Vagina (tissue), 2 donors: ENCODE measurements at places on chromosomes 5 and 9. TPM values are rescaled to one million over a fixed set of nuclear protein-coding genes. Genes with fewer than 3 reads are reported as not detected.

GRCh38 chr5:45622365-45622764, 73.8 kb downstream of the HCN1 start:
- no peaks in the 10 kb centered on the region for H3K27me3 ChIP-seq
- no peak overlapping the region for H3K4me3 ChIP-seq
- no peaks in the 10 kb centered on the region for H3K36me3 ChIP-seq
- DNase-seq = no peak

- H3K27me3 ChIP-seq = no peaks in the 10 kb centered on the region
- H3K27ac ChIP-seq = no peak overlapping the region
- DNase-seq = no peak
- no peak overlapping the region for H3K4me3 ChIP-seq
- no peaks in the 10 kb centered on the region for H3K4me1 ChIP-seq
- H3K36me3 ChIP-seq = no peaks in the 10 kb centered on the region
Measured at GRCh38 chr9:19895006-19895405, 106.2 kb upstream of the SLC24A2 start.

- H3K36me3 ChIP-seq = no peaks in the 10 kb centered on the region
- H3K4me3 ChIP-seq = no peak overlapping the region
- no peaks in the 10 kb centered on the region for H3K27me3 ChIP-seq
- H3K27ac ChIP-seq = no peak overlapping the region
Measured at GRCh38 chr5:61724102-61724501, 392.0 kb downstream of the ZSWIM6 start.

DNA sequence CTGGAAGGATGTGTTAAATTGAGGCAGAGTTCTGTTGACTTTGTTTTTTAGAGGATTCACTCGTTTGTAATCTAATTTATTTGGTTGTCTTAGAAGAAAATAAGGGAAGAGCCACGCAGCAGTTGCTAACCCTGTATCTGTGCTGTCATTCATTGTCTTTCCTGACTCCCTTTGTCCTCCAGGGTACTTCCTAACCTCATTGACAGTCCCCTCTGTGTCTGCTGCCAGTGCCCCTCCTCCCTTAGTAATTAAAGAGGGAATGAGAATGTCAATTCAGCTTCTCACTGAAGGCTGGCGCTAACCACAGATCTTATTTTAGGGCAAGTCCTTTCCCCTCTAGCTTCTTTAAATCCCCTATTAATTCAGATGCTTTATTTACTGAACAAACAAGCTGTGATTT, 84.0 kb downstream of the MAST4 start:
- H3K27me3 ChIP-seq = no peaks in the 10 kb centered on the region
- H3K27ac ChIP-seq = no peak overlapping the region
- no peaks in the 10 kb centered on the region for H3K36me3 ChIP-seq
- no peaks in the 10 kb centered on the region for H3K4me1 ChIP-seq
- H3K4me3 ChIP-seq = no peak overlapping the region

DNA sequence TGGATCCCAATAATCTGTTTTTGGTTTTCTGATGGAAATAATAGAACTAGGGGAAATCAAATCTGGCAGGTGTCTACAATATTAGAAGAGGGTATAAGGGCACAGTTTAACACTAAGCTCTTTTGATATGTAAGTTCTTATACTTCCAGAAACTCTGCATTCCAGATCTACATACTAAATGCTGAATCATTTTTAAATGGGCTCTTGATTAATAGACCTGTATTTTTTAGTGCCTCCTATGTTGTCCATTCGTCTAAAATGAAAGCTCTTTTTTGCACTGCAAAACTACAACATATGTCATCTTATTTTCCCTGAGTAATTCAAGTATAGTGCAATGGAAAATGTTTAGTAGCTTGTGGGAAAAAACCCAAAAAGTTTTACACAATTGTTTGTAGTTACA, 44.2 kb downstream of the NR6A1 start:
- H3K4me3 ChIP-seq = no peak overlapping the region
- no peaks in the 10 kb centered on the region for H3K27me3 ChIP-seq
- no peak overlapping the region for H3K27ac ChIP-seq

- no peaks in the 10 kb centered on the region for H3K36me3 ChIP-seq
- H3K27me3 ChIP-seq = no peaks in the 10 kb centered on the region
- no peak overlapping the region for H3K4me3 ChIP-seq
- H3K27ac ChIP-seq = no peak overlapping the region
- DNase-seq = no peak
Measured at GRCh38 chr9:99265691-99266090, 43.6 kb downstream of the SEC61B start.

GRCh38 chr5:168341178-168341577, 49.7 kb downstream of the WWC1 start:
- H3K27me3 ChIP-seq = no peaks in the 10 kb centered on the region
- H3K27ac ChIP-seq = no peak overlapping the region
- no peak overlapping the region for H3K4me3 ChIP-seq
- H3K36me3 ChIP-seq = no peaks in the 10 kb centered on the region
- no peaks in the 10 kb centered on the region for H3K4me1 ChIP-seq
- DNase-seq = no peak

GRCh38 chr9:129317179-129318011, 139.3 kb upstream of the IER5L start:
- H3K4me1 ChIP-seq = peaks cover 73% of the 10 kb centered on the region
- no peak overlapping the region for H3K4me3 ChIP-seq
- H3K27me3 ChIP-seq = no peaks in the 10 kb centered on the region
- DNase-seq = no peak
- no peaks in the 10 kb centered on the region for H3K36me3 ChIP-seq

PTGR1 gene
- total RNA-seq = 40.3 TPM

AQP7 gene
- 6.4 TPM for total RNA-seq

PCA3 gene
- total RNA-seq = not detected
